T-helper 9 cell (primary cell): ENCODE measurements at places on chromosomes 2 and 18.

- no peak for DNase-seq
Observed at GRCh38 chr2:112658301-112658700, 12.6 kb downstream of the SLC20A1 start.

- no peak for DNase-seq
Observed at GRCh38 chr2:162253435-162253834, 10.2 kb upstream of the FAP start.

DNA sequence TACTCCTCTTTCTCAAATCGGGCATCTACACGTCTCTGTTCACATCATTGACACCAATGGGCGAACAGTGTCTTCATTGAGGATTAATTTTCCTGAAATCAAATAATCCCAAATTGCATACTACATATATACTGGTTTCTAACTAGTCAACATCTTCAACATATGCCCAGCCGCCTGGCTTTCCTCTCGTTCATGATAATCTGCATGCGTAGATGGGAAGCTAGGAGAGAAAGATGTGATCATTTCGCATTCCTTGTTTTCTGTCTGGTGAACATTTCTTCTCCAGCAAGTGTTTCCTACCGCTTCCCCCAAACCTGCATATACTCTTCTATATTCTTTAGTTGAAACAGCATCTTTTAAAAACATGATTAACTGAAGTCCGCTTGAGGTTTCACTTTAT, 7.4 kb downstream of the TWIST2 start:
- no peak for DNase-seq

GRCh38 chr2:144876013-144876412, 356.1 kb upstream of the ZEB2 start:
- no peak for DNase-seq

- no peak for DNase-seq
Observed at GRCh38 chr2:174704061-174704460, 60.2 kb downstream of the CHRNA1 start.

GRCh38 chr2:229141424-229142025, 129.6 kb downstream of the PID1 start:
- no peak for DNase-seq

- no peak for DNase-seq
Observed at GRCh38 chr2:191800874-191801273, 46.0 kb downstream of the CAVIN2 start.

- DNase-seq = no peak
Observed at GRCh38 chr2:141439524-141439923, 691.3 kb downstream of the LRP1B start.

GRCh38 chr18:31049189-31049588, 6.6 kb upstream of the DSC3 start:
- no peak for DNase-seq

DNA sequence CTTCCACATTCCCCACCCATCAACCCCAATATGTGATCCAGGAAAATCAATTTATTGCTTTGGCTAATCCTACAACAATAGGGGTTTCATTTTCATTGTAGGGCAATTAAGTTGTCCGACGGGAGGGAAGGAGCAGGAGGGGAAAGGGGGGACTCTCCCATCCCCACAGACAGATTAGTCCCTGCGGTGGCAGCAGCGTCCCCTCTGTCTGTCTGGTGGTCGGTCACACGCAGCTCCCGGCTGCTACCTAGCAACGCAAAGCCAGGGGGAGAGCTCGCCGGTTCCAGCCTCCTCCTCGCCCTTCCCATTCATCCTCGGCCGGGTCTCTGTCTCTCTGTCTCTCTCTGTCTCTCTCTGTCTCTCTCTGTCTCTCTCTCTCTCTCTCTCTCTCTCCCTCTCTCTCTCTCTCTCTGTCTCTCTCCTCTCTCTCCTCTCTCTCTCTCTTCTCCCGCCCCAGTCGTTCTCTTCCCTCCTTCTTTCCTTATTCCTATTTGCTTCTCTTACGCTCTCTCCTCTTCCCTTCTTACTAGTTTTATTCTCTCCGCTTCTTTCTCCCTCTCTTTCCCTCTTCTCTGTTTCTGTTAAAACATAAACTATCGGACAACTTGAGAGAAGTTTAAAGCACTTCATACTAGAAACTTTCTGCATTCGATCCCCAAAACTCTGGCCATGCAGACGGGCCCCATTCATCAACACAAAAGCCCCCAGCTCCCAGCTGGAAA, 1.2 kb downstream of the LRP2 start:
- DNase-seq = no peak

DNA sequence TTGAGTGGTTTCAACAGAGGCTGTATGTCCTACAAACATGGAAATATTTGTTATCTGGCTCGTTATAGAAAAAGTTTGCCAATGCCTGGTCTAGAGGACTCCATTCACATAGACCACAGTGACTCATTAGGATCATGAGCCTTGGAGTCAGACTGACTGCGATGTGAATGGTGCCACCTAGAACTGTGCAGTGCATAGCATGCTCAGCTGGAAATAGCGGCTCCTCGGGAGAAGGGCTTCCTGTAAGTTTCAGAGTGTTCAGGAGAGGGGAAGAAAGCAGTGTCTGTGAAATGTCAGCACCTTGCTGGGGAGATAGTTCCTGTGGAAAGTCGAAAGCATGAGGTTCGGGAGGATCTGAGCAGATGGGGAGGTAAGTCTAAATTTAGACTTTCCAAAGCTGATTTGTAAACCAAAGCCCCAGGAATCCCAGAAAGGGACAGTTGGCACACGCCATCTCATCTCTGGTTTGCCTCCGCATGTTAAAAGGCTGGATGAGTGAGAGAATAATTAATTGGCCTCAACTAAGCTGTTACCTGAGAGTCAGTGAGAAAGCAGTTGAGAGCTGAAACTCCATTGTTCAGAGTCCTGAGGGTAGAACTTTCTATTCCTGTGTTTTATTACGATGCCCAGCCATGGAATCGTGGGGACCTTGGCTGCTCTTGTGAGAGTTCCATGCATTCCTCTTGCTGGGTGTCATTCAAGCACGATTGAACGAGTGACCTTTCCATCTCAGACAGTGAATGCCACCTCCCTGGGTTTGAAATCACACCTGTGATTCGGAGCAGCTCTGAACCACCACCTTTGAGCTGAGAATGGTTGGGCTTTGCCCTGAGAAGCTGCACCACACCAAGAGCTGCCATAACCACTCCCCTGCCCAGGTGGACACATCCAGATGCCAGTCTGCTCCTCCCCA, 99.5 kb downstream of the MAPK4 start:
- DNase-seq = no peak

GRCh38 chr2:175441181-175441761, 259.8 kb upstream of the ATP5MC3 start:
- DNase-seq = no peak

GRCh38 chr2:74530239-74531187, 780 bp downstream of the HTRA2 start:
- peak; percentile 32 for DNase-seq

GRCh38 chr18:39667905-39668304, 2102.3 kb upstream of the CELF4 start:
- DNase-seq = no peak

DNA sequence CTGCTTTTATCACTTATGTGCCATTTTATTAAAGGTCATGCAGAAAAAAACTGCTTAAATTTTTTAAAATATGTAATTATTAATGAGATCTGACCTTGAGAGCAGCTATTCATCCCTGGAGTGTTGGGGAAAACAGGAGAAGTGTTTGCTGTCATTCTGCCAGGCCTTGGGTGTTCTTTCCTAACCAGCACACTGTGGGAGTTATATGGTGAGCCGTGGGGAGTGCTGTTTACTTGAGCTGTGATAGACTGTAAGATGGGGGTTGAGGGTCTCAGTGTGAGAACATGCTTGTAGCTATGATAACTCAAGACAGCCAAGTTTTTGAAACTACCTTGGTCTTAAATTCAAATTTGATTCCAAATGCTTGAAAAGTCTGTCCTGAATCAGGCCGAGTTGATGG, 101.3 kb upstream of the ARHGAP28 start:
- no peak for DNase-seq

DNA sequence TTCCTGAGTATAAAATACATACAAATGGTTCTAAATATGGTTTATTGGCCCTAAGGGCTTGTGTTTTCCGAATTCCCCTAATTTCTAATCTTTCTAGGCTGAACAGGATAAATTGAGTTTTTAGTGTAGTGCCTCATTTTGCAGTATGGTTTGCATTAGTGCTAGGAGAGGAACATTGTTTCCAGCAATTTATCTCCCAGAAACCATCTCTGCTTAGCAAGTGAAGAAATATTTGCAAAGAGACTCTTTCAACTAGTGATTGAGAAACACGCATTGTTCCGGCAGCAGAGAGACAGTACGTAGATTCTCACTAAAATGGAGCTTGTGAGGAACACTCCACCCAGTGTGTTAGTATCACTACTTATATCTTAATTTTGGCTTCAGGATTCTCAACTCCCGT, 177.8 kb upstream of the EPAS1 start:
- no peak for DNase-seq

DNA sequence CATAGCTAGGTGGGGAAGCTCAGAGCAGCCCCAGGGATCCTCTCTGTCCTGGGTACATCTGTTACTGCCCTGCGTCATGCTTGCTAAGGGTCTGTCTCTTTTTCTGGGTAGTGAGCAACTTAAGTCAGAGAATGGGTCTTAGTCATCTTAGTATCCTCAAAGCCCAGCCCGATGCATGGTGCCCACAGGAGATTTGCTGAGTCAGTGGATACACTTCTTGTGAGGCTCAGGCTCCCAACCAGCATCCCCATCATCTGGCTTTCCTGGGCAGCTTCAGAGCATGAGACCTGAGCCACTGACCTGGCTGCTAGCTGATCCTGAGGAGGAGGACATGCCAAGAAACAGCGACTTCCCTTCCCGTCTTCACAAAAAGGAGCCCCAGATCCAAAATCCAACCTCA, 10.0 kb downstream of the FOXI3 start:
- DNase-seq = no peak

GRCh38 chr2:26560892-26561291, 80.3 kb downstream of the CIB4 start:
- DNase-seq = no peak

DNA sequence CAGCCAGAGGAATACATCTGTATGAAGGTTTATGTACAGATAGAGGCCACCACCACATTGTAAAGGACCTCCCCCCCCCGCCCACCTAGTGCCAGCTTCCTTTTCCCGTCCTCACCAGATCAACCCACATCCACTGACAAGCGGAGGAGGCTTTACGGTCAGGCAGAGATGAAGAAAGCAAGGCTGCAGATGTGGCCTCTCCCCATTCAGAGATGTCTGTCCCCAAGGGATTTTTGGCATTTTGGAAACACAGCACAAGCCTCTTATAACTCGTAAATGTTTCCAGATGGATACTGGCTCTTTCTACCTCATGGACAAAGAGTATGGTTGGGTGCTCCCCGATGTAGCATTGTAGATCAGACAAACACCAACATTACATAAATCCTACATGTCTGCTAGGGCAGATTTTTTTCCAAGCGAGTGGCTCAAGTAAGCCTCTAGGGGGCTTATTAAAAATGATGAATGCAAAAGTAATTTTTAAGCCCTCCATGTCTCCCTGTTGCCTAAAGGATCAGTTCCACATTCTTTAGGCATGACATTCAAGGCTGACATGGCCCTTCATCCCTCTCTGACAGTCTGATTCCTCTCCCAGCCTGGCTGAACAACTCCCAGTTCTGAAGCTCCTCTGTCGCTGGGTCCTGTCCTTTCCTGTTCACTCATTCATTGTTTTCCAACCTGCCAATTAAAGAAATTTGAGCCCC, 11.7 kb downstream of the VIT start:
- DNase-seq = no peak

DNA sequence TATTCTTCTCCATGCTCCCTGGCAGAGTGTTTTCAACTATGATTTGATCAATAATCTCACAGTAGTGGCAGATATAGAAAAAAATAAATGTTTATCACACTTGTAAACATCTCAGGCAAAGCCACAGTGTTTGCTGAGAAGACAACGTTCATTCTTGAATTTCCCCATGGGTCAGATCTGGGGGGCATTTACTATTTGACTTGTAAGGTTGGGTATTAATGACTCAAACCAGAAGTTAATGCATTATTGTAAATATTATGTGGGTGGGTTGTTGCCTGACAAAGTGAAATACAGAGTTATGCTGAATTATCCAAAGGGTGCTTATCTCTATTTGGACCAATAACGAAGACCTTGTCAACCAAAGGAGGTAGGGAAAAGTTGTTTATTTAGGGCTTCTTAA, 149.7 kb upstream of the BOD1L2 start:
- no peak for DNase-seq

DNA sequence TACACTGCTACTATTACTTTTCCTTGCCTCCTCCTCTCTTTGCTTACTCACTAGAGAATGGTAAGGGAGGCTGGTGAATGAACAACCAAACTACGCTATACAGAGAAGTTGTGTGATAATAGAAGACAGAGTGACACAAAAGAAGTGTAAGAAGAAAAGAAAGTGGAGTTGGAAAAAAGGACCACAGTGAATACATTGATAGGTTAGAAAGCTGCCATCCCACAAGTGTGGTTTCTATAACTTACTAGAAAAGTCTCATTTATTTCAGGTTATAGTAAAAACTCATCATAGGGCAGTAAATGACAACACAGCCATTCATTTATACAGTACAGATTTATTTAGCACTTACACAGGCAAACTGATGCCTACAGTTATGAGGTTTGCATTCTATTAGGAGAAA, 77.3 kb downstream of the TTC21B start:
- DNase-seq = no peak

GRCh38 chr2:223313101-223313500, 261.1 kb downstream of the KCNE4 start:
- DNase-seq = no peak

- DNase-seq = no peak
Observed at GRCh38 chr18:35803551-35803950, 168.9 kb upstream of the RMP24 start.

GRCh38 chr18:78908462-78909260, 71.0 kb upstream of the SALL3 start:
- DNase-seq = no peak

DNA sequence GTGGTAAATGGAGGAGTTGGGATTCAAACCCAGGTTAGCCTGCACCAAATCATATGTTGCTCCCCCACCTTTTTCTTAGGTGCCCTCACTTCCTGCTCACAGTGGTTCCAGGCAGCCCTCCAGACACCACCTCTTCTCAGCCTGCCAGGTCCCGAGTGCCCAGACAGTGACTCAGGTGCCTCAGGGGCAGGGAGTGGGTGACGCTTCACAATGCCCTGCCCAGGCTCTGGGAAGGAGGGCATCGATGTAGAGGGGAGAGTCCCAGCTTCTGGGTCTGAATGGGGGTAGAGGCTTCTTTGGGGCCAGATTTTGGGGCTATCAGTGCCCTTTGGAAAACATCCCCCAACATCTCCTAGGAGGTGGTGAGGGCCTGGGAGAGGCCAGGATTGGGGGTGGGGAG, 5.2 kb upstream of the DNAJB2 start:
- DNase-seq = no peak

DNA sequence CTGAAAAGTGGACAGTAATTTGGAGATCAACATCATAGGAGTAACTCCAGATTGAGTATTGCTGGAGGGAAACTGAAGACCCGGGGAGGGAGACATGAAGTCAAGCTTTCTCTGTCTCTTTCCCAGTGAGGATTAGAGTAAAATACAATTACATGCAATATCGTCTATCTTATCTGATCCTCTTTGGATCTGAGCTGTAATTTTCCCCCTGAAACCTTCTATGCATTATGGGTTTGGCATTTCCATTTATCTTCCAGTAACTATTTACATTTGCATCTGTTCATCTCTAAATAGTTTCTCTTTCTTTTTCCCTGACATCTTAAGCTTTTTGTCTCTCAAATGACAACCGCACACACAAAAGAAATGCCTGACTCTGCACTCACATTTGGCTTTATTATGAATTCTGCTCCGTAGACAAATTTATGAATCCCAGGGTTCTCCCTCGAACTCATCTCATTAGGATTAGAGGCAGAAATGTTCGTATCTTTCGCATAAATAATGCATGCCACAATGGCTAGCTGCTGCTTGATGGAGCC, 113.1 kb downstream of the SPP2 start:
- DNase-seq = no peak
